ENCODE measurements at places on chromosomes 5 and 9.

DNA sequence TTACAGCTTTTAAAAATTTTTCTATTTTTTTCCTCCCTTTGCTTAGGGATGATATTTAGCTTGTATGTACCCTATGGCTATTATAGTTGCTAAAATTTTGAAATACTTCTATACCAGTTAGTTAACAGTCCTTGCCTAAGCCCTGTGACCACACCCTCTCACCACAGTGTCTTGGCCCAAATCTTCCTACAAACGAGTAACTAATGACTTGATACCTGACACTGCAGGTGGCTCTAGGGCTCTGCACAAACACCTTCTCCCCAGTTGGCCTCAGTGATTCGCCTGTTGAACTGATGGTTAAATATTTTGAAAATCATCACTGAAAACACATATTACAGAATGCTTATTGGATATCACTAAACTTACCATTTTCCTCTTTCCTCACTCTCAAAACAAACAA, 449.6 kb upstream of the CHD1 start:
- DNase-seq = no peak

GRCh38 chr9:20479419-20480155, 142.7 kb downstream of the MLLT3 start:
- DNase-seq = no peak

- no peak for DNase-seq
These were observed 407.4 kb upstream of the SEMA6A start for GRCh38 chr5:116982035-116982434.

GRCh38 chr9:122070728-122071515, 22.2 kb downstream of the TTLL11 start:
- no peak for DNase-seq

GRCh38 chr5:155772009-155772662, 554.8 kb upstream of the SGCD start:
- no peak for DNase-seq

- DNase-seq = no peak
These were observed 18.9 kb upstream of the S1PR3 start for GRCh38 chr9:88972401-88972800.
